ENCODE measurements at places on chromosomes 3 and 15.

- DNase-seq: no peak
Measured at GRCh38 chr3:148951599-148952361, 39.6 kb upstream of the GYG1 start.

DNA sequence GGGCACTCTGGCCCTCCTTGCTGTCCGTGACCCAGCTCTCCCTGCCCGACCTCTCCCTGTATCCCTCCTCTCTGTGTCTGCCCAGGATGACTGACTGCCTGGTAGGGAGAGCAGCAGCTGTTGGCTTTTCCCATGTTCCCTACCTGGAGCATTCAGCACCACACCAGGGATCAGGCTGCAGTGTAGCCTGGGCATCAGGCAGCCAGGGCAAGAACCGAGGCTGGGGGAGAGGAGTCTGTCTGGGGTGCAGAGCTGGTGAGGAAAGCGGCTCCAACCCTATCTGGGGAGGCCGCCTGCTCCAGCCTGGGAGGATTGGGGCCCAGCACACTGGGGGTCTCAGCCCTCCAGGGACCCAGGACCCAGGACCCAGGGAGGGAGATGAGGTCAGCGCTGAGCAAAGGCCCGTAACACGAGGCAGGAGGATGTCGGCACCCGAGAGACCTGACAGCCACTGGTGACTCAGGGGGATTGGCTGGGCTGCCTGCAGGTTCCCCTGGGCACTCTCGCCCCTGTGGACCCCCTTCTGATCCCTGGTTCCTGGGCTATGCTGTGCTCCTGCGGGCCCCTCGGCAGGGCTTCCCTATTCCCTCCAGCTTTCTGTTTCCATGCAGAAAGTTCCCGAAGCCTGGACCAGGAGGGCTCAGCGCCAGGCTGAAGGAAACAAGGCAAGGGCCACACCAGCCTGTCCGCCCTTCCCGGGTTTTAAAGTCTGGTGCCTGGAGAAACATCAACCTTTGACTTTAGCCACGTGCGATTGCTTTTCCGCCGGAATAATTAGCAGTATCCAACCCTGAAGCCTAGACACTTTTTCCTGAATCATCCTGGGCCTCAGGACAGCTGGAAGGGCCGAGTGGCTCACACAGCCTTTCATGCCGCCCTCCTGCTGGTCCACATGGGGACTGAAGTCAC lies 128.2 kb upstream of the MEF2A start:
- DNase-seq: peak; percentile 9

- DNase-seq: no peak
Measured at GRCh38 chr3:115286529-115287197, 139.6 kb upstream of the ZBTB20 start.

GRCh38 chr3:28678086-28678485 lies 329.5 kb upstream of the AZI2 start:
- DNase-seq: no peak

DNA sequence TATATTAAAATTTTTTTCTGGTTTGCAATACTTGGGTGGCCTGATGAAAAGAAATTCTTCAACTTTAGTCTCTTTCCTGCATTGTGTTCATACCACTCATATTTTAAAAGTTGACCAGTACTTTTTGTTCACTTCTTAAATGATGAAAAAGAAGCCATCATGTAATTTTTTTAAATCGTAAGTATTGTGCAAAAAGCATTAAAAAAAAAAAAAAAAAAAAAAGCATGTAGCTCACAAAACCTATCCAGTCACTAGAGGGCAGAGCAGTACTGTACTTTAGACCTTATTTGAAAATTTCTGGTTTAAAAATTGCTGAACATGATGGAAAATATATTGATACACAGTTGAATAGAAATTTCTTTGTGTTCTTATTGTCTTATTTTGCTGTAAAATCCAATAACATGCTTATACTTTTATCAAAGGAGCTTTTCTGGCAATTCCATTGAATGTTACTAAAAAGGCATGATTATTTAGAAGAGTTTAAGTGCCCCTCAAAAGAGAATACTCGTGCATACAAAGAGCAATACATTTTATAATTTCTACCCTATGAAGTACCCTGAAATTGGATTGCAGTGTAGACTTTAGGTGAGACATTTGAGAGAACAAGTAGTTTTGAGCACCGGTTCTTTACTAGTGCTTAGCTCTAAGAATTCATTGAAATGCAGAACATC lies 137.7 kb downstream of the BBX start:
- no peak for DNase-seq

DNA sequence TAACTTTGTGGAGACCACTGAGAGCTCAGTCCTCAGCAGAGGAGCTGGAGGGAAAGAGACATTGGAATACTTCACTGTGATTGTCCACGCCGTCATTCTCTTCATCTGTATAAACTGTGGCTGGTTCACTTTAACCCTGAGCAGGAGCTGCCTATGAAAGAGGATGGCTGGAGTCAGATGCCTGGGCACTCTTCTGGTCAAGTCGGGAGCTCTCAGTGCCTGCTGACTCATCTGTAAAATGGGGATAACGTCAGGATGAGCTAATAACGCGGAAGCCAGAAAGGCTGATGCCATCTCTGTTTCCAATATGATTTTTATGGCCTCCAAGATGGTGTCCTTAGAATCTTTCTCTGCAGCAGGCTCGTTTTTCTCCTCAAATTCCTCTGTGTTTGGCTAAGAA lies 51.6 kb upstream of the MRPS22 start:
- DNase-seq: no peak

GRCh38 chr3:10249833-10250232 lies 1.6 kb downstream of the TATDN2 start:
- no peak for DNase-seq

DNA sequence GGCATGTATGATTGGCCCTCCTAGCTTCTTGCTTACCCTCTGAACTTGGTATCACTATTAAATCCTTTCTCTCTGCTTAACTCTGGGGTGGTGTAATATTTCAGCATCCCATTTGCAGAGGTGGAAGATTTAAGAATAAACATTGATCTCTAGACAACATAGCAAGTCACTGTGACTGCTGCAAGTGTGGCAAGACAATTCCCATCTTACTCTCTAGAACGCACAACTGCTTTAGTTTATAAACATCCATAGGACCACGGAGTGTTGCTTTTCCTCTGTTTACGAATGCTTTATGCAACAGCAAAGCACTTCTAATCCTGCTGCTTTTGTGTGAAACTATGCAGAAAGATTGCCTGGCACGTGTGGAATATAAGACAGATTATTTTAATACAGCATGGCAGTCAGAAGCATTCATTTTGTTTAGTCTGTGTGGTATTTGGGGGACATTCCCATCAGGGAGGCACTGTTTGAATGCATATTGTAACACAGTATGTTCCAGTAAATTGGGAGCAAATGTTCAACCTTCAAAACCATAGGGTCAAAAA lies 338.9 kb upstream of the TMCO5A start:
- DNase-seq: no peak

- DNase-seq: no peak
Measured at GRCh38 chr3:155525324-155525833, 219.5 kb downstream of the PLCH1 start.

DNA sequence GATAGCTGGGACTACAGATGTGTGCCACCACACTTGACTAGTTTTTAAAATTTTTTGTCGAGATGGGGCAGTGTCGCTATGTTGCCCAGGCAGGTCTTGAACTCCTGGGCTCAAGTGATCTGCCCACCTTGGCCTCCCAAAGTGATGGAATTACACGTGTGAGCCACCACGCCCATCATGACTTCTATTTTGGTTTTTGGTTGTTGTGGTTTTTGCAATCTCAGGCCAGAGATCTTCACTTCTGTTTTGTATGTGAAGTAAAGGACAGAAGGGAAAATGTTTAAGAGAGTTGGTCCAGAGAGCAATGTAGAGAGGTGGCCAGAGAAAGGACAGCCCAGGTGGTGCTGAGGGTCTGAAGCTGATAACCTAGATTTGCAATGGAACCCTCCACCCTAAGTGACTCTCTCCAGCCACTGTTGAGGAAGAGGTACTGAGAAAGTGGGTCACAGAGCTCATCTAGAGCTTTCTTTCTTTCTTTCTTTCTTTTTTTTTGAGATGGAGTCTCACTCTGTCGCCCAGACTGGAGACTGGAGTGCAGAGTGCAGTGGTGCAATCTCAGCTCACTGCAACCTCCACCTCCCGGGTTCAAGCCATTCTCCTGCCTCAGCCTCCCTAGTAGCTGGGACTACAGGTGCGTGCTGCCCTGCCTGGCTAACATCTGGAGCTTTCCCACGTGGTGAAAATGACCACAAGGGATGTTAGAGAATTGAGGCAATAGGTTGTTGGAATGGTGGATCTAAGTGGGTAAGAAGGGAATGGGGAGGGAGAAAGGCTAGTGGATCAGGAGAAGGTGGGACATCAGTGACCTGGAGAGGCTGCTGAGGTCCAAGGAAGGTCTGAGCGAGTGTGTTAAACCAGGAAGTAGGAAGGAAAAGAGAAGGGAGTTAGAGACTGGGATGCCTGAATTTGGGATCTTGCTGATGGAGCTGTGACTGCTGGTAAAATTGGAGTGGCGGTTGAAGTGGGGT lies 22.4 kb upstream of the SEMA4B start:
- no peak for DNase-seq

GRCh38 chr15:25582886-25583285 lies 144.1 kb upstream of the UBE3A start:
- no peak for DNase-seq

DNA sequence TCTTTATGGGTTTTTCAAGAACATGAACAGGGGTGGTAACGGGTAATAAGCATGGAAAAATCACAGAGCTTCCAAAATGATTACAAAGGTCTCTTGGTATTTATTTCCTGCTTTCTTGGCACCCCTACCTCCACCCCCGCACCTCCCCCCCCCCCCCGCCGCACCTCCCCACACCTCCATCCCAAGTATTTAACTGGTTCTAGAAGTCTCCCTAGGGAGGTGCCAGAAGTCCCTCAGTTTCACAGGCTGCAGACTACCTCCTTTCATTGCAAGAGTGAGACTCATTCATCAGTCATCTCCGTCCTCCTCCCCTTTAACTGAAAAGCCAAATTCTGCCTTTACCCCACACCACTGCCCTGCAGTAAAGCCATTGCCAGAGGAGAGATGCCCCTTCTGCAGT lies 169.4 kb downstream of the ALDH1A2 start:
- no peak for DNase-seq

GRCh38 chr3:184289426-184289938 lies 9.6 kb upstream of the PSMD2 start:
- peak; percentile 79 for DNase-seq

- DNase-seq: no peak
Measured at GRCh38 chr3:3086239-3086638, 23.9 kb downstream of the IL5RA start.

DNA sequence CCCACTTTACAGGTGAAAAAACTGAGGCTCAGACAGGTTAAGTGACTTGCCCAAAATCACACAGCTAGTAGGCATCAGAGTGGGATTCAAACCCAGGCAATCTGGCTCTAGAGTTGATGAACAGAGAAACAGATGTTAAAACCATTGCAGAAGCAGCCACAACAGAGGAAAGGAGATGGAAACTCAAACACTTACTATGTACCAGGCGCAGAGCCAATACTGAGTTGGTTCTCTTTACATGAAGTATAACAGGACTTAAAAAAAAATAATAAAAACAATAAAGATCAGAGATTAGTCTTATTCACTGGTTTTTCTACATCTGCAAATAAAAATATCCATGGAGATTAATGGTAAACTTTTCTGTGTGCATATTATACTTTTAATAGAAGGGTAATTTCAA lies 84.9 kb upstream of the SPATA12 start:
- DNase-seq: no peak

- DNase-seq: no peak
Measured at GRCh38 chr3:5197470-5198312, 10.2 kb downstream of the EDEM1 start.

- DNase-seq: no peak
Measured at GRCh38 chr3:152779653-152780052, 55.3 kb upstream of the P2RY1 start.

DNA sequence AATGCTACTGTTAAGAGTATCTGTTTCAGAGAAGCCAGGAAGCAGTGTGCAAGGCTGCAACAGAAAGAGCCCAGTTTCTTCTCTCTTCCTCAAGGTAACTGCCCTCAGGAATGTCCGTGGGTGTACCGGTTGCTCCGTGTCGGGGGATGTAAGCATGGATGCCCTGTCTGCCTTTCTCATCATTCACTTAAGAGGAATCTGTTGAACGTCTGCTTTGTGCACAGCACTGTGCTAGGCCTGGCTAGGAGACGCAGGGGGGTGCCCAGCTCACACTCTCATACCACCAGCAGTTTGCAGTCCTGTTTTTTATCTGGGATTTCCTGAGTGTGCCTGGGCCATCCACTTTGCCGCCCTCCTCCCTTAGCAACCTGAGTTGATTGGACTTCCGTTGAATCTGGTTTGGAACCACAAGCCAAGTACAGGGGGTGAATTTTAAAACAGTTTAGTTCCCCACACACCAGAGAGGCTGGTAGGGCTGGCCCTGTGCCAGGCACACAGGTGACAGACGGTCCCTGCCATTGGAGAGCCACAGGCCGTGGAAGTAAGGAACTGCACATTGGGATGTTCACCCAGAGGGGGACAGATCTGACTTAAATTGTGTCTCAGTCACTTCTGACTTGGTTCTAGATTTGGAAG lies 11.2 kb downstream of the BOC start:
- DNase-seq: no peak

DNA sequence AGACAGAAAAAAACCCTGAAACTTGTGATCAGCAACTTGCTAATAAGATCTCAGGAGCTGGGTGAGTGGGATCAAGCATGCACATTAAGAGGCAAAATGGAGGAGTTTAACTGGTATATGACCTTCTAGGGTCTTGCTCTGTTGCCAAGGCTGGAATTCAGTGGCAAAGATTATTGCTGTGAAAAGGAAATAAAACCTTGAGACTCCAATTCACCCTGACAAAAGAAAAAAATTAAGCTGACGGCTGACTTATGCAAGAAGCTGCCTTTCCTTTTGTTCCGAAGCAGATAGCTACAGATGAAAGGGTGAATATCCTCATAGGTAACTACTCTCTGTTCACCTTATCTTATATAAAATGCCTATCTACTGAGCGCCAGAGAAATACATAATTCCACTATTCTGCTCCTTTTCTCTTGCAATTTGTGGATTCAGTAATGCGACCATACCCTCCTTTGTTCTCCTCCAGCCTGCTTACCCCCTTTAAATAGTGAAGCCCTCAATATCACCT lies 68.9 kb downstream of the HERC1 start:
- DNase-seq: no peak

GRCh38 chr3:64651303-64651702 lies 36.5 kb downstream of the ADAMTS9 start:
- no peak for DNase-seq

DNA sequence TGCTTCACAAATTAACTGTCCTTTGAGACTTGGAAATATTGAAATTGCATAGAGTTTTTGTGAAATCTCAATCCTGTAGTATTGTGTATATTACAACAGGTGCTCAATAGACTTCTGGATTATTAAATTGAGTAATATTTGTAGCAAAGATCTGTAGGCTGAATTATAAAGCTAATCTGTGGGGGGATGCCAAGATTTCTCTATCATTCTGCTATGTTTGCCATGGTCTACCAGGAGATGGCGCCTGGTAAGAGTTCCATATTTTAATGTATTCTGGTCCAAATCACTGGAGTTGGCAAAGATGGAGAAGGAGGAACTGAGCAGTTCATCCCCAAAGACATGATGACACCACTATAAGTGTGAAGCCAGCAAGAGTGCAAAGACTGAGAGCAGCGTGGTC lies 340.9 kb upstream of the TPRG1 start:
- DNase-seq: no peak

GRCh38 chr3:143045639-143046038 lies 44.3 kb downstream of the U2SURP start:
- DNase-seq: no peak

Data from WERI-Rb-1 (cell line).